ENCODE measurements at places on chromosomes 5 and 9.

- no peak for DNase-seq
Observed at GRCh38 chr9:93094658-93095204, 1.3 kb upstream of the CARD19 start.

DNA sequence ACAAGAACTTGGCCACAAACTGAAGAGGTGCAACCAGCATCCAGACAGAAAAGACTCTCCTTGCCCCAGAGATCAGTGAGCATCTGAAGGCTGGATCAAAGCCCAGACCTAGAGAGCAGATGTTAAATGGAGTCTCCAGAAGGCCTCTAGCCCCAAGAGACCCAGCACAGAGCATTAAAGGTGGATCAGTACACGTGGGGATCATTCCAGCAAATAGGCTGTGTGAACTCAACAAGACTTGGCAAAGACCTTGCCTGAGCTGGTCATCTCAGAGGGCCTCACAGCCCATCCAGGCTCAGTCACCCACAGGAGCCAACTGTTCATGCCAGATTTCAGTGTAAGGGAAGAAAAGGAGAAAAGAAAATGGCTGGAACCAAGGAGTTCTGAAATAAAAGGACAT lies 214.0 kb downstream of the ENC1 start:
- DNase-seq, result no peak

DNA sequence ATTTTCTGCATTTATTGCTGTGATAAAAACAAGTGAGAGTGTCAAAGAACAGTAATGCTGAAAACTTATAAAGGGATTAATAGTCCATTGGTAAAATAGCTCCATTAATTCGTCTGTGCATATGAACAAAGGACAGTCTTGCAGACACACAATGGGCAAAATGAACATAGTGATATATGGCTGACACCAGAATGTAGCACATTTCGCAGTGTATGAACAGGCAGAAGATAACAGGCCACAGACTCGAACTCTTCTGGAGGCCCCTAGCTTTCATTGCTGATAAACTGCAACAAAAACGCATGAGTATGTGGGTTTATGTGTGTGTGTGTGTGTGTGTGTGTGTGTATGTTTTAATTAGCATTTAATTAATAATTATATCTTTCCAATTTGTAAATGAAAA lies 354.8 kb downstream of the TAF11L14 start:
- no peak for DNase-seq

- DNase-seq, result peak; percentile 20
Observed at GRCh38 chr5:177128551-177128981, 5.0 kb upstream of the NSD1 start.

DNA sequence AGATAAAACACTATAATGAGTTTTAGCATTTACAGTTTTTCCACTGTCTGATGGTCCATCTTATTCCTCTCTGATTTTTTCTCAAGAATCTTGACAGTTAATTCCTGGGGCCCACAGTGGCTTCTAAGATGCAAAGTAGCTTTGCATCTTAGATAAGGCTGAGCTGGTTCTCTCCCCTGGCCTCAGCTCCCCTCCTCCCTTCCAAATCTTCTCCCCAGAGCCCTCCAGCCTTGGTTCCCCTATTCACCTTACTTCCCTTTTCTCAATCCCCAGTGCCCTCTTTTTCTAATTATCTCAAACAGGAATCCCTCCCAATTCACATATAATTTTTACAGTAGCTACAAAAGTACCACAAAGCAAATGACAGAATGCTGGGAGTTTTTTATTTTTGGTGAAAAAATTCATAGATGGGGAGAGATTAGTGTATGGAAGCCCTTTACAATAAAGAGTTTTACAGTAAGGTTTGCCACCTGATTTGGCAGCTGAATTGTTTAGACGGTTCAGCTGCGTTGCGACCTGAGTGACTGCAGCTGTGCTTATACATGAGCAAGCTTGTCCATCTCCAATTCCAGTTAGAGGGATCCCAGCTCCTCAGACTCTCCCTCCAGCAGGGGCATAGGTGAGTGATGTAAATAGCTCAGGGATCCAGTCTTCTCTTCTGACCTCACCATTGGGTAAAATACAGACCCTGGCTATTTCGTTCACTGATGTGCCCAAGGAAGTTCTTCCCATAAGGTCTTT lies 51.4 kb upstream of the CKMT2 start:
- no peak for DNase-seq

DNA sequence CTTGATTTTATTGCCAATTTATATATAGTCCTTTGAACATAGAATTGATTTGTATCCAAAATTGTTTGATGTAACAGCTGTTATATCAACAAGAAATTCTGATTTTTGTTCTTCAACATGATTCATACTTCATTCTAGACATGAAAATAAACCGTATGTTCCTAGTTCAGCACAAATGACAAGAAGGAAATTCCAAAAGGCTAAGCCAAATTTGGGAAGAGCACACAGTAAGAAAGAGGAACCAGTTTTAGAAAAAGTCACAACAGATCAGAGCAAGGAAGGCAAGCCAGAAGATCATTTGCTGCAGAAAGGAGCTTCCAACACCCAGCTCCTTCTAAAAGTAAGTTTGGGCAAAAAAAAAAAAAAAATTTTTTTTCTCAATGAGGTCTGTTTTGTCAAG lies 65.0 kb upstream of the MCCC2 start:
- no peak for DNase-seq

DNA sequence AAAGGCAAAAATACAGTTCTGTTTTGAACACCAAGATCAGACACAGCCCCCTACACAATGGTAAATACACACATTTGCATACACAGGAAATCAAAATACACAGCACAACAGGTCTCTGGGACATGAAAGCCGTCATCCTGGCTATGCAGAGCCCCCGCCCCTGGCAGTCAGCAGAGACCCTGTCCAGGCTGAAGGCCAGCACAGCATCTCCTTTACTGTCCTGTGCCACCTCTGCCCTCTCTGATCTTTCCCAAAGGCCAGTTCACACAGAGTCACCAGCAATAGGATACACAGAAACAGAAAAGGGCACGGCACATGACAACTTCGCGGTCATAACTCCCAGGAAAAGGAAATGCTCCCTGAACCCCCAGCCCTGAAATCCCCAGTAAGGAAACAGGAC lies 34.2 kb upstream of the SMU1 start:
- no peak for DNase-seq

DNA sequence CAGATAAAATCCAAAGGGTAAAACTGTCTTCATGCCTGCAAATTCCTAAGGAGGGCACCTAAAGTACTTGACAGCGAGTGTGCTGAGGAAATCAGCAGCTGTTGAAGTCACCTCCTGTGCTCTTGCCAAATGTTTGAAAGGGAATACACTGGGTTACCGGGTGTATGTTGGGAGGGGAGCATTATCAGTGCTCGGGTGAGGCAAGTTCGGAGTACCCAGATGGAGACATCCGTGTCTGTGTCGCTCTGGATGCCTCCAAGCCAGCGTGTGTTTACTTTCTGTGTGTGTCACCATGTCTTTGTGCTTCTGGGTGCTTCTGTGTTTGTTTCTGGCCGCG lies 727 bp upstream of the ADRB2 start:
- peak; percentile 57 for DNase-seq

- DNase-seq, result no peak
Observed at GRCh38 chr9:95382433-95382832, 64.9 kb upstream of the FANCC start.

- DNase-seq, result no peak
Observed at GRCh38 chr5:35281613-35282012, 51.3 kb upstream of the PRLR start.

- DNase-seq, result peak; percentile 85
Observed at GRCh38 chr5:43042176-43042625, 2.1 kb upstream of the ANXA2R start.

GRCh38 chr5:33997331-33997983 lies 10.4 kb downstream of the AMACR start:
- DNase-seq, result peak; percentile 83

DNA sequence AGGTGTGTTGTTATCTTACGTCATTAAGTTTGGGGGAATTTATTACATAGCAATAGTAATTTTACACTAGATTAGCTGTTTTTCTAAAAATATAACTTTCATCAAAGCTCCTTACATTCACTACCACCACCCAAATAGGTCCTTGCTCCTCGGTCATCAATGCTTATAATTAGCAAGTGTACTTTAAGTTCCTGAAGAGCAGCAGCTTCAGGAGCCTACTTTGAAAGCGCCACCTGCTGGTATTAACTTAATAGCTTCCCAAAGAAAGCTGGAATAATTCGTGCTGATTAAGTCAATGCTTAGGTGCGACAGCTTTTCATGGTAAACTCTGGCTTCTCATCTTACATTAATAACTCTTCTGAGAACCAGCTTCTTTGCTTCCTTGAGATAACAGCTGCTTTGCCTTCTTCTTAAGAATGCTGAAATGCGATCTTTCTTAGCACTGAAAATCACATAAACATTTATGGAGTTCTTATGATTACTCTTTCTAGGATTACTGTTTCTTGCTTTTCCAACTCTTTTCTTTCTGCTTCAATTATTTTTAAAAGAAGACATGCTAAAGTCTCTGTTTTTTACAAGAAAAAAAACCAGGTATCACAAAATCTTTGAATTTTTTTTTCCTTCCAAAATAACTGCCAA lies 10.0 kb upstream of the C5 start:
- DNase-seq, result peak; percentile 83

GRCh38 chr5:67234671-67235176 lies 38.1 kb upstream of the CD180 start:
- peak; percentile 56 for DNase-seq

DNA sequence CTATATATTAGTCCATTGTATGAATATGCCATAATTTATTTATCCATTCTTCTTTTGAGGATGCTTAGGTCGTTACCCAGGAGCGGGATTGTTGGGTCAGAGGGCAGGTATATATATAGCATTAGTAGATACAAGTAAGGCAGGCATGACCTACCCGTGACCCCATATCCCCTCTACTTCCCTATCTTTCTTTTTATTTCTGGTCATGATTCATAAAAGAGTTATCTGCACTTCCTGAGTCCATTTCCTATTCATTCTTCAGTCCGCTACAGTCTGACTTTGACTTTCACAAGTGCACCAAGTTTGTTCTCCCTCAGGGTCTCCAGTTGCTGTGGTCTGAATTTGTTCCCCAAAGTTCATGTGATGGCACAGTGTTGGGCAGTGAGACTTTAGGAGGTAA lies 6.9 kb downstream of the RHOBTB3 start:
- peak; percentile 62 for DNase-seq

- DNase-seq, result no peak
Observed at GRCh38 chr9:20984506-20984905, 46.9 kb downstream of the HACD4 start.

DNA sequence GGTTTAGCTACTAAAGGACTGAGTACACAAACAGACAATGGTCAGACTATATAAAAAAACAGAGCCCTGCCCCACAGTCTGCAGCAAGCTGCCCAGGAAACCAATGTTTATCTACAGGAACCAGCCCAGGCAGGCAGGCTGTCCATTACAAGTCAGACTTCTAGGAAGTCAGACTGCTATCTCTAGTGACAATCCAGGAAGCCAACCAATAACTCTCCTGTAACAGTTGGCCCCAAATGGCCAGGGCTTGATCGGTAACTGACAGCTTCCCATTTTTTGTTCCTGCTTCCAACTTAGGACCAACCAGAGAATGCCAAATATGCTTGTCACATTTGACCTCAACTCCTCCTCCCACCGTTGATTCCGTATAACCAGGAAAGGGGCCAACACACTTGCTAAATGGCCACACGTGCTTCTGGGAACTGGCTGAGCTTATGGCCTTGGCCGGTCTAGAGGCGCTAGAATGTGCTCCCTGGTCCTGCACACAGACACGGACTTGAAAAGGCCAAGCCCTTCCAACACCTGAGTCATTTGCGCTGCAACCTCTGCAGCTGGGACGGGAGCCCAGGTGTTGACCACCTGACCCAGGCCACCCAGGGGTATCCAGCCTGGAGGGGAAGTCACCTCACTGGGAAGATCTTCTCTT lies 79.6 kb upstream of the CDK20 start:
- DNase-seq, result no peak

DNA sequence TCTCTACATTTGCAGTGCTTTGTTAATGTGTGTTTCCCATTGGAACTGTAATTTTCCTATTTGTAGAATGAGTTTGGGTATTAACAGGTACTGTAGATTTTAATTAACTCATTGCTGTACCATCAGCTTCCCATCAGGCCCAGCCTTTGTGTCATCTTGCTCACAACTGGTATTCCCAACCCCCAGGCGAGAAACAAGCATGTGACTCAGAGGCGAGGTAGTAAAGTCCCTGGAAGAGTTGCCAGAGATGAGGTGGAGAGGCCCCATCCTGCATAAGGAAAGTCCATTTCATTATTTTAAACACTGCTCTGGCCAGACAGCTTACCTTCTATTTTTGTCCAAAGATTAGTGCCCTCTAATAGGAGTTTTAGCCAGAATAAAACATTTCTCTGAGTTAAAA lies 29.9 kb downstream of the ADCY2 start:
- DNase-seq, result no peak

DNA sequence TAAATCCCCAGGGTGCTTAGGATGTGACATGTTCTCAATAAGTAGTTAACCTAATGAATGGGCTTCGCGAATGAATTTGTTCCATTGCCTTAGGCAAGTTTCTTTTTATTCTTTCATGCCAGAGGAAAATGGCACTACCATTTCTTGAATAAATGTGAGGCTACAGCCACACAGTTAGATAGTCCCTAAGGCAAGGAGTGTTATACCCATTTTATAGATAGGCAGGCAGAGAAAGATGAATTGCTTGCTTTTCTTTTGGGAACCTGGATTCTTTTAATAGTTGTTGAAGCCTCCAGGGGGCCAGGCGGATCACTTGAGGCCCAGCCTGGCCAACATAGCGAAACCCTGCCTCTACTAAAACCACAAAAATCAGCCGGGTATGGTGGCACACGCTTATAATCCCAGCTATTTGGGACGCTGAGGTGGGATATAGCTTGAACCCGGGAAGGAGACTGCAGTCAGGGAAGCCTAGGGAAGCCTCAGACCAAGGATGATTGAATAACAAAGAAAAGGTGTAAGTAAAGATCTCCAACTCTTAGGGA lies 943 bp downstream of the NOP16 start:
- DNase-seq, result peak; percentile 36

DNA sequence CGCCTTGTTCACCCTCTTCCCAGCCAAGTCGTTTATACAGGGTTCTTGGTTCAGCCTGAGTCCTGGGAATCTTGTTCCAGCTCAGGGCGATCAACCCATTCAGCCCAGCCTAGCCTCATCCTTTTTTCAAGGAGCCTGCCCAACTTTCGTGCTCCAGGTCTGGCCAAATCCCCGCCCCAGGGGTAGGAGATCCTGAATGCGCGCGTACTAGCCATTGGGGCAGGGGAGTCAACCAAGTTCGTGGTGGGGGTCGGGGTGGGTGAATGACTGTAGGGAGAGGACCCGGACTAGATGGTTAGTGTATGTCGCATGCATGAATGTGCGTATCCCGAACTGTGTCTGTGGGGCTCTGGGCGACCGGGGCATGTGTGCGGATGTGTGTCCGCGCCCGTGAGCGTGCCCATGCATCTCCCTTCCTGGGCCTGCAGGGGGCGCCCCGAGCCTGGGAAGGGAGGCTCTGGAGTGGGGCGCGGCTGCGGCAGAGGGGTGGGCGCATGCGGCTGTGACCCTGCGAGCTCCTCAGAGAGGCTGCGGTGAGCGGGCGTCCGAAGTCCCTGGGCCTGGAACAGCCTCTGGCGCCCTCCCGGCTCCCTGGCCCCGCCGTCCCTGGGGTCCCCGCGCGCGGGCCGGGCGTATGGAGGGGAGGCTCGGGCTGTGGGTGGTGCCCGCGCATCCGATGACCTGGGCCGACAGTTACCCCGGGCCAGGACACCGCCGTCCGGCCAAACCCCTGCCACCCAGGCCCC lies 8.7 kb downstream of the CCL21 start:
- peak; percentile 65 for DNase-seq

- DNase-seq, result no peak
Observed at GRCh38 chr5:132477784-132478365, 12.7 kb downstream of the IRF1 start.

All from ELR (cell line).